ENCODE measurements at places on chromosomes 16 and 17. TPM values are rescaled to one million over a fixed set of nuclear protein-coding genes. Genes with fewer than 3 reads are reported as not detected.

GRCh38 chr17:80826955-80827645 is 164.5 kb upstream of the CHMP6 start:
- peak; percentile 85 for DNase-seq

The ASPA gene
- 5.0 TPM for total RNA-seq

GRCh38 chr16:57377080-57377841 is 5.0 kb downstream of the CX3CL1 start:
- DNase-seq = no peak

The ZDHHC1 gene
- total RNA-seq = 6.8 TPM

The TLCD3B gene
- not detected for total RNA-seq

DNA sequence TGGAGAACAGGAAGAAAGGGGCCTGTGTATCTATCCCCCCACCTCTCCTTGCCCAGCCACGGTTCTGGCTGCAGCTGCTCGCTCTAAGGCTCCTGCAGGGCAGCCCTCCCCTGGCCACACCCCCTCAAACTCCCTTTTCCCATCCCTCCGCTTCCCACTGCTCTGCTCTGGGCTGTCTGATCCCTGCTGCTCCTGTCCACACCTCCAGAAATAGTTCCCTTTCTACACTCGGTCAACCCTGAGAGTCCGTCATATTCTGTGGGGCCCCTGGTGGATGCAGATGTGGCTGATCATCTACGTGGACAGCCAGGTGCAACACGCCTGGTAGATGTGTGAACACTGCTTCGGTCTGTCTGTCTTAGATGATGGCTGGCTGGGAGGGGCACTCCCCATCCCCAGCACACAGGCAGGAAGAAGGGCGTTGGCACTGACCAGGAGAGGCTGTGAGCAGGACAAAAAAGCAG is 19.3 kb upstream of the KRT19 start:
- DNase-seq = no peak

DNA sequence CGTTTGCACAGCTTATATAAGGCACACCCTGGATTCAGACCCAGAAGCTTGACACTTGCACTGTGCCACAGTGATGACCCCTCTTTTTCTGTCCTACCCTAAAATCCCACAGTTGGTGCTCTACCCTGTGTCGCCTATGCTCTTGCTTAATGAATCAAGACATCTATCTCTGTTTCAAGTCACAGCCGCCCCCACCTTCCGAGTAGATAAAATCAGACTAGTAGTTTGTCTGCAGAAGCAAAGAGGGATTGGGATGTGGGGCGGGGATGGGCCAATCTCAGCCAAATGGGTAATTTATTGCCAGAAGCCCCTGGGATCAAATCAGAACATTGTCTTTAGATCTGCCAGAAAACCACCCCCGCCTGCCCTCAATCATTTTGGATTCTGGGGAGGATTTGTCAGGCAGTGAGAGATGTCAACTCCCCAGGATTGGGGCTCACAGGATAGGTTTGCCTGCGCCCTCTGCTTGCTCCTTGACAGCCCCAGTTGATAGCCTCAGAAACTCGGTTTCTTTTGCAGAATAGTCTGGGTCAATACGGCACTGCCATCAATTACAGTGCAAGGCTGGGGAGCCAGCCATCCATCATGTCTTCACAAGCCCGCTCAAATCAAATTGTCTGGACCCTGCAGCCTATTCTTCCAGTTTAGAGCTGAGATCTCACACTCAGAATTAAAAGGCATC is 520.8 kb downstream of the GRIN2A start:
- no peak for DNase-seq

DNA sequence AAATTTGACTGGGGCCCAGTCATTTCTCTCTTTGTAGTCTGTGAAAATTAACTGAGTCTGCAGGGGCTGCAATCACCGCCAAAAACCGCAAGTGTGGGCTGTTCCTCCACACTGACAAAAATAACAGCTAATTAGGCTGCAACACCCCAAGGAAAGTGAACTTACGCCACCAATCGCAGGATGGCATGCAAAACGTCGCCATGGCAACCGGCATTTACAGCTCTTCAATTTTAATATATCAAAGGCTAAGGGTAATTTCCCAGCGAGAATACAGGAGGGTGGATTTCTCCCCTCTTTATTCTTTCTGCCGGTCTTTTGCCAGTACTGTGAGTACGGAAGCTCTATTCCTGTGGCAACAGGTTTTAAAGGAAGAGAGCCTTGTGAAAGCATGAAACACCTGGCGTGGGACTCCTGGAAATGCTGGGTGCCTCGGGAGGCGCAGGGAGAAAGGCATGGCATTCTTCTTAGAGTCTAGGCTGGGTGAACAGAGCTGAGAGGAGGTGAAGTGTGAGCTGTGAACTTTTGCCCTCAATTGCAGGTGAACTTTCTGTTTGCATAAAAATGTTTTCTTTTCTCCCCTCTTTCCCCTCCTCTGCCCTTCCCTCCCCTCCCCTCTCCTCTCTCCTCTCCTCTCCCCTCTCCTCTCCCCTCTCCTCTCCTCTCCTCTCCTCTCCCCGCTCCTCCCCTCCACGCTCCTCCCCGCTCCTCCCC is 399.7 kb downstream of the XYLT1 start:
- DNase-seq = peak; percentile 31

DNA sequence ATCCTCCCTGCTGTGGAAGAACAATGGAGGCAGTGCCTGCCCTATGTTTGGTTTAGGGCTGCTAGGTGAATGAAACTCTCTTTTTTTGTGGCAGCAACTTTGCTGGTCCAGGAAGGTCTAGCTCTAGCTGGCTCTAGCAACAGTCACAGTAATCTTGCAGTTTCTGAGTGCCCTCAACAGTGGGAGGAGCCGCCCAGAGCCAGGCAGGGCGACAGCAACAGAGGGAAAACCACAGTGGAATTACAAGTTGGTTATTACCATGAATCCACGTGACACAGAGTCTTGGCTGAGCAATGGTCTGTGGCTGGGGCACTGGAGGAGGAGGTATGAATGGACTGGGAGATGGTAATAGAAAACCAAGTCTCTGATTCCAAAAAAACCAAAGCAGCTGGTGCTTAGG is 10.3 kb downstream of the HSPB9 start:
- no peak for DNase-seq

The TBC1D3I gene
- not detected for total RNA-seq

The HSD17B2 gene
- not detected for total RNA-seq

GRCh38 chr16:81071805-81072204 is 5.2 kb downstream of the C16orf46 start:
- no peak for DNase-seq

DNA sequence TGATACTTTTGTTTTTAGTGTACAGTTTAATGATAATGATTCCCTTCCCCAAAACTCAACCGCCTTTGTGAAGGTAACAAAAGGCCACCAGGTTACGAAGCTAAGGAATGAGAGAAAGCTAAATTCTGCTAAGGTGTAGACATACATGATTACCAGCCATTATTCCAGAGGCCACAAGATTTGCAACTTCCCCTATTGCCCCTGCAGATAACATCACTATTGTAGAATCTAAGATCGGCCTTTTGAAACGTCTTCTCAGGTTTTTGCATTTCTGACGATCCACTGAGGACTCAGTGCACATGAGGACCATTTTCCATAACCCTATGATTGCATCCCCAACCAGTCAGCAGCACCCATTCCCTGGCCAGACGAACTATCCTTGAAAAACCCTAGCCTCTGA is 33.9 kb upstream of the SNN start:
- DNase-seq = no peak

GRCh38 chr17:8695241-8695640 is 49.4 kb downstream of the CCDC42 start:
- no peak for DNase-seq

The ZSCAN10 gene
- not detected for total RNA-seq

The TSPAN10 gene
- 0.50 TPM for total RNA-seq
